ENCODE measurements at places on chromosomes 3 and 15.
A peak's percentile ranks its signal among the peaks of the same experiment; 100 is the strongest.

DNA sequence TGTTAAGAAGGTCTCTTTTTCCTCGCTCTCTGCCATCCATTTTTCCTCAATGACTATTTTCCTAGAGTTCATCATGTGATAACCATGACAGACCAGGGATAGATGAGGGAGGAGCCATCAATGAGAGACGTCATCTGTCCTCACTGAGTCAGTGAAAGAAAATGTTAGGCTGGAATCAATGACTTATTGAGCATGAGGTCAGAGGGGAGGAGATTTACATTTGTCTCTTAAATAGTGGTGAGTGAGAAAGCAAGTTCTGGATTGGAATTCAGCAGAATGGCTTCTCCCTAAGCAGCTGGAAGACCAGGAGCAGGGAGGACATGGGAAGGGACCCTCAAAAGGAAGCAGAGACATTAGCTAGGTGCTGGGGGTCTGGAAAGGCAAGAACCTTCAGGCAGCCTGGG lies 28.2 kb upstream of the USP3 start:
- peak; percentile 69 for DNase-seq

DNA sequence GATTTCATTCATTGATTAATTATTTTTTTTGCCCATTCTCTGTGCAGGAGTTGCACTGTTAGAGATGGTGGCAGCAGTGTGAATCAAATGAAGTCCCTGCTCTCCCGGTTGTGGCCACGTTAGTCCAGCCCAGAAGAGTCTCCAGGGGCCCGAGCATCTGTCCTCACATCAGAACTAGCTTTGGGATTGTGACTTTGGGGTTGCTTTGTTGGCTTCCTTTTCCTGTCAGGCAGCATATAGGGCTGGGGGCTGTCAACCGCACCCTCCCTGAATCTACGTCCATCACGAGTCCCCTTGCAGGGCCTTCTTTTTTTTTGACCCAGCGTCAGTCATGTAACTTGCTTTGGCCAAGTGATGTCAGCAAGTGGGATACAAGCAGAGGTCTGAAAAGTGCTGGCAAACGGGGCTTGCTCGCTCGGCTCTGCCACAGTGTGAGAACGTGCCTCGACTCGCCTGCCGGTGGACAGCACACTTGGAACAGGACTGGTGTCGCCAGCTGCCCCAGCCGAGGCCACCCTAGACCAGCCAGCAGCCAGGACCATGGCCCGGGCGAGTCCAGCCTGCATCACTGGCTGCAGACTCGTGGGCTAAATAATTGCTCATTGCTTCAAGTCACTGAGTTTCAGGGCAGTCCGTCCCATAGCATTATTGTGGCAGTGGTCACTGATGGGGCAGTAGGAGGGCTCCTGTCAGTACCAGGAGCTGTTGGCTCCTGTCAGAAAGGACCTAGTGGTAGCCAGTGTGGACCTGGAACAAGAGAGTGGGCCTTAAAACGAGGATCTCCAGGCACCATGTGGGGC lies 151.6 kb upstream of the MEF2A start:
- no peak for DNase-seq

DNA sequence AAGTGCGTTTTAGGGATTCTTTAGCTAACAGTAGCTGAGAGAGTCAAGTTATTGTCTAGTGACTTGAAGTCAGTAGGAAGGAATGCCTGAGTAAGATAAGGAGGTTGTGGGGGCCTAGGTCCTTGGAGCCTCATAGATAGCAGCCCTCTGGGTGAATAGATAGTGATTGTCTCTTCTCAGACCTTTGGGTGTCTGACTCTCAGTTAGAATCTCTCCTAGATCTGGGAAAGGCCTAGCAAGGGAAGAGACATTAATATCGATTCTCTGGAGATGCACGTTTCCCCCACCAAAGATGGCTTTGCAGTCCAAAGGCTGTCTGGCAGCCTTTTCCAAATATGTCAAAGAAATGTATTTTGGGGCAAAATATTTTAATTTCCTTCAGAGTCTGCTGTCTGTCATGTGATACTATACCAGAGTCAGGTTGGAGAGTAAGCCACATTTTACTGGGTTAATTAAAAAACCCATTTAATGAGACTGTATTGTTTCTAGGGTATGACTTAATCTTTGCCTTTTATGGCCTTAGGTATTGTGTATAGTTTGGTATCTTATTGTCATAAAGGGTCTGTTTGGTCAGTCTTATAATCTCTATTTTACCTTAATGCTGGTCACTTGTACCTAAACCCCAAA lies 92.2 kb downstream of the ST6GAL1 start:
- DNase-seq, result no peak

- no peak for DNase-seq
Observed at GRCh38 chr3:53949541-53949940, 57.9 kb upstream of the SELENOK start.

GRCh38 chr3:165643425-165643824 lies 193.8 kb downstream of the BCHE start:
- no peak for DNase-seq

DNA sequence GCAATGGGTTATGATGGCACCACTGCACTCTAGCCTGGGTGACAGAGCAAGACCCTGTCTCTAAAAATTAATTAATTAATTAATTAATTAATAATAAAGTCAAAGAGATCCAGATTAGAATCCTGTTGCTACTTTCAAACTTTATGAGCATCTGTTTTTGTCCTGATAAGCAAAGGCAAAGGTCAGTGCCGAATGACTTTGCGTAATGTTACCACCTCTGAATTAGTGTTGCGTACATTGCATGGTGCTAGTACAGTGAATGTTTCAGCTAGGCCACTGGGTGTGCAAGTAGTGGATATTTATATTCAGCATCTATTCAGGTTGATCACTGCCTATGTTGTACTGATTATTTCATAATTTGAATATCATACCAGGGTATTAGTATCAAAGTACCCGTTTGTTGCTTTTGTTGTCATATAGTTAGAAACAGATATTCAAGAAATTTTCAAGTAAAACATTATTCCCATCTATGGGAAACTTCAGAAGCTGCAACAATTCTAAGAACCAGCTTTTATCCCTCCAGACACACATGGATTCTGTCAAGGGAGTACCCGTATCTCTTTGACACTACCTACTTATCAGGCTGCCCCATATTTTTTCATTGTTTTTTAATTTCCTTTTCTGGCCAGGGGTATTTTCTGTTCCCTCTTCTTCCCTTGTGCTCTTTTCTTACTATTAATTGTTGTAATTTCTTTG lies 127.1 kb upstream of the GRM7 start:
- no peak for DNase-seq

GRCh38 chr15:58589047-58589446 lies 157.3 kb downstream of the LIPC start:
- DNase-seq, result no peak

GRCh38 chr3:195821403-195822130 lies 9.8 kb upstream of the MUC4 start:
- peak; percentile 71 for DNase-seq

- DNase-seq, result no peak
Observed at GRCh38 chr3:179512378-179512777, 50.3 kb upstream of the ACTL6A start.

- DNase-seq, result no peak
Observed at GRCh38 chr3:97992547-97993173, 20.4 kb upstream of the RIOX2 start.

- no peak for DNase-seq
Observed at GRCh38 chr15:43969802-43970375, 143.1 kb downstream of the WDR76 start.

- DNase-seq, result no peak
Observed at GRCh38 chr15:83285284-83285978, 967 bp upstream of the BNC1 start.

DNA sequence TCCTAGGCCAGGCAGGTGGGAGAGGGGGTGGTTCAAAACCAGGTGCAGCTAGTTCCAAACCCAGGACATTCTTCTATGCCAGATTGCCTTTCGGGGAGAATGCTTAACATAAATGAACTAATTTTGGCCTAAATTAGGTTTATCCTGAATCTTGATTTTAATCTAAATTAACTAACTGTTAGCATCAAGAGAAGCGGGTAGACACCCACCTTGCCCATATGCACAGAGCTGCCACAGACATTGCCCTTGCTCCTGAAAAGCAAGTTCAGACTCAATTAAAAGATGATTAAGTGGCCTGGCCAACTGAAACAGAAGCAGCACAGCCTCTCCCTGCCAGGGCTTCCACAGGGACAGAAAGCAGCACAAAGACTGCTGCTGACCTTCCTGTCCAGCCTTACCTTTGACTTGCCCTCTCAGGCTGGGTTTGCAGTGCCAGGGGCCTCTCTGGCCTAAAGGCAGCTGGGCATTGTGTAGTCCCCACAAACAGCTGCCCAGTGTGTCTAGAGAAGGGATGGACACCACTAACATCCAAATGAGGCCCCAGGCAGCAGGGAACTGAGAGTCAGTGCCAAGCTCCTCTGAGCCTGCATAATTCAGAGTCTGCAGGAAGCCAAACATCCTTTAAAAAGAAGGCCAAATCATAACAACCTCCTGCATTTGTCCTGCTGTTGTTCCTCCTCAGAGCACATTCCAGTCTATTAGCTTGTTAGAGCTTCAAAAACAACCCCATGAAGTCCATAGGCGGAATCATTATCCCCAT lies 15.4 kb upstream of the OXTR start:
- DNase-seq, result no peak

DNA sequence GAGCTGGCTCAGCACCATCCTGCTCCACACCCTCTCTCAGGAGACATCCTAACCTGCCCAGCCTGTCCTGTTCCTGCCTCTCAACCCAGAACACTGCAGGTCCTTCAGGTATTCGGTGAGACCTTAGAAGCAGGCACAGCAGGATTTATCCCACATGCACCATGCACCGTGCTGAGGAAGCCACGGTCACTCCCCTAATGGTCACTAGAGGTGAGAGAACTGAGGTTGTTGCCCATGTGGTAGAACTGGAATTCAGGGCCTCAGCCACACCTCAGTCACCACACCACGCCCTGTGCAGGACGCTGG lies 36.9 kb downstream of the APBA2 start:
- no peak for DNase-seq

DNA sequence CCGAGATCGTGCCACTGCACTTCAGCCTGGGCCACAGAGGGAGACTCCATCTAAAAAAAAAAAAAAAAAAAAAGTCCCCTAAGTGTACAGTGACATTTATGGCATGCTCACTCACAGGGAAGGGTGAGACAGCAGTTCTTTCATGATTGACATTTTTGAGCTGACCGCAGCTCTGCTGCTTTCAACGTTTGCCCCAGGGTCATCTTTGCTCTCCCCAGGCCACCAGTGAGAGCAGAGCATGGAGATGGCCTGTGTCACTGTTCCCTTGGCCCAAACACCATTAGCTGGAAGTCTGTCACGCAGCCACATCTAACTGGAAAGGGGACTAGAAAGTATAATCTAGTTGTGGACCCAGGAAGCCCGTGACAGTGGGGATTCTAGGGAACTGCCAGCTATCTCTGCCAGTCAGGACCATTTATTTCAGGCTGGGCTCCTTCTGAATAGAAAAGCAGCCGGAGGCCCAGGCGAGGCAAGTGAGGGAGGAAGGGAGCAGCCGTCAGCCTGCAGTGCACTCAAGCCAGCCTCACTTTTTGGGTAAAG lies 193.4 kb upstream of the HES1 start:
- DNase-seq, result peak; percentile 96

DNA sequence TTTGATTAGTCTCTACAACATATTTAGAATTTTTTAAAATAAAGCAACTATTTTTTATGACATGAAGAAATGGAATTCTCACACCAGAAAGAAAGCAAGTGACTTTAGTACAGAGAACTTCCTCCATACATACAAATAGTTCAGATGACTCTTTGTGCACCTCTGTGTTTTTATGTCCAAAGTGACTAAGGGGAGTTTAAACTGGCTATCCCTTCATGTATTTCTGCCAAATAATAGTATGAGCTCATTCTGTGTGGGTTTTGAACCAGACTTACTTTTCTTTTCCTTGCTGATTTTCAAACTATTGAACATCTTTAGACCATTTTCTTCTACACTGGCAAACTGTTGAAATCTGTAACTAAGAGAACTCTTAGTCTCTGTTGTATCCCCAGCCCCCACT lies 196.3 kb downstream of the EPHA3 start:
- DNase-seq, result no peak

- no peak for DNase-seq
Observed at GRCh38 chr3:140904521-140904920, 37.1 kb upstream of the SLC25A36 start.

- no peak for DNase-seq
Observed at GRCh38 chr3:189108735-189109134, 63.0 kb upstream of the TPRG1 start.

- no peak for DNase-seq
Observed at GRCh38 chr15:91465696-91466095, 365.6 kb downstream of the SV2B start.

GRCh38 chr3:47512416-47513124 lies 942 bp downstream of the ELP6 start:
- DNase-seq, result peak; percentile 35

DNA sequence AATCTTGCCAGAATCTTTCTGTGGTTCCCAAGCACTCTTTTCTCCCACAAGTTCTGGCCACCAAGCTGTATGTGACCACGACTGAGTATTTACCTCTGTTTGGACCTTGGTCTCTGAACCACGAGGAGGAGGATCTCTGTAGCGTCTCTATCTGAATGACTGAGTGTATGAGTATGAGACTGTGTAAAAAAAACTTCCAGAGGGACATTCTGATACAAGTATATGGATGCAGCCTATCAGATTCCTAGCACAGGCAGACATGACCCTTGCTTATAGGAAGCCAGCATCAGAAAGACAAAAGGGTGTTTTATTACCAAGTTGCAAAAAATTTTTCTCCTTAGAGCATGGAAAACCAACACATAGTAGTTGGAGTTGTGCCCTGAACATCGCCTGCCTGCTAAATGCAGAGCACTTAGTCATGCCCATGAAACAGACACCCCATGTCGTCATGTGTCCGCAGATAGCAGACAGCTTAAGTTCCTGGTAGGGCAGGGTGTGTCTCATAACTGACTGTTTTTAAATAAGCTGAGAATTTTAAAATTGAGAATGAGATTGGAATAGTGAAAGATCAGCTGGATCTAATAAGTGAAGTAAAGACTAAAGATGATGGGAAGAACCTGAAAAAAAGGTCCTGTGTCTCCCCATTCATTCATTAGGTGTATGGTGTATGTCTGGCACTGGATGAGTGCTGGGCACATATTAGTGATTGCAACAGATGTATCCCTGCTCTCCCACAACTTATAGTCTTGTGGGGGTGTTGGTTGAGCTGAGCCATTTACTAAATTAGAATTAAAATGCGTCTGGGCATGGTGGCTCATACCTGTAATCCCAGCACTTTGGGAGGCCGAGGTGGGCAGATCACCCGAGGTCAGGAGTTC lies 30.9 kb downstream of the DAG1 start:
- peak; percentile 34 for DNase-seq

DNA sequence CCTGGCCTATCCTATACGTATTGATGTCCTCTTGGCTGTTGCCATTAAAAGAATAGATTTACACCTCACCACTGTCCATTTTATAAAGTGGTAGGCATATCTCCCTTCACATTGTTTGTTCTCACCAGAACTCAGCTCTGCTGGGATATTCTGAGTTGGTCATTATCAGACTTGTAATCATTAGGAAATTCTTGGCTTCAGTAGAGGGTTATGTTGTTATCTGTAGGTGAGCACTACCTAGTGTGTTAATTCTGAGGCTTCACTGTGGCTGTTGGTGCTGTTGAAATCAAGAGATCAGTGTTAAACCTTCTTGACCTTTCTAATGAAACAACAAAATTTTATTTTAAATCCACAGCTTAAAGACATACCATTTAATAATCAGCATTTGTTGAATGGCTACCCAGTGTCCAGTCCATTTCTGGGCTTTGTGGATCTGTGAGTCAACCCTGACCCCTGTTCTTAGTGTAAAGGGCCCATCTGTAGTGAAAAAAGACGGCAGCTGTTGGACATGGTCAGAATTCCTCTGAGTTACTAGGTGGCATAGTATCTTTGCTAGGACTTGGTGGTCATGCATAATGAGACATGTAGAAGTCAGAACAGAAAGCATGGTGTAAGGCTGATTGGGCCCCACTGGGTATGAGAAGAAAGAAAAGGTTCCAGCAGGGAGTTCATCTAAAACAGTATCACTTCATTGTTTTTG lies 32.9 kb upstream of the P4HTM start:
- DNase-seq, result no peak

Measured in SW480 (cell line).